Foreskin keratinocyte (primary cell): ENCODE measurements at places on chromosomes 4 and X. TPM values are rescaled to one million over a fixed set of nuclear protein-coding genes. Genes with fewer than 3 reads are reported as not detected.

DNA sequence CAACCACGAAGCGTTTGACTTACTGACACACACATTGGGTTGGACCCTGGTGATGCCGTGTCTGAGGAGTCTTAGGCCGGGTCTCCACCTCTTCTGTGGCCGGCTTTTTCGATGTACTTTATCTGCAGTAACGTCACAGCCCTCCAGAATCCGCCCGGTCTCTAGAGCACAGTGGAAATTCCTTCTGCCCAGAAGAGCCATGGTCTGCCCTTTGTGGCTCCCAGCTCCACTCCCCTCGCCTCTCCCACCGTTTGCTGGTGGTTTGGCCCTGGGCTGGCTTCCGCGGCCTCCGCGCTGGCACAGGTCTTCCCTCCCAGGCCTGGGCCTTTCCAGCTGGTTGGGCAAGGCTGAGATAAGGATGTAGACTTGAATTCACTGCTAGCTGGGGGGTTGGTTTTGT lies 4.3 kb downstream of the MAEA start:
- DNase-seq, result no peak

- no peak for DNase-seq
Measured at GRCh38 chr4:91089178-91089577, 962.0 kb downstream of the CCSER1 start.

DNA sequence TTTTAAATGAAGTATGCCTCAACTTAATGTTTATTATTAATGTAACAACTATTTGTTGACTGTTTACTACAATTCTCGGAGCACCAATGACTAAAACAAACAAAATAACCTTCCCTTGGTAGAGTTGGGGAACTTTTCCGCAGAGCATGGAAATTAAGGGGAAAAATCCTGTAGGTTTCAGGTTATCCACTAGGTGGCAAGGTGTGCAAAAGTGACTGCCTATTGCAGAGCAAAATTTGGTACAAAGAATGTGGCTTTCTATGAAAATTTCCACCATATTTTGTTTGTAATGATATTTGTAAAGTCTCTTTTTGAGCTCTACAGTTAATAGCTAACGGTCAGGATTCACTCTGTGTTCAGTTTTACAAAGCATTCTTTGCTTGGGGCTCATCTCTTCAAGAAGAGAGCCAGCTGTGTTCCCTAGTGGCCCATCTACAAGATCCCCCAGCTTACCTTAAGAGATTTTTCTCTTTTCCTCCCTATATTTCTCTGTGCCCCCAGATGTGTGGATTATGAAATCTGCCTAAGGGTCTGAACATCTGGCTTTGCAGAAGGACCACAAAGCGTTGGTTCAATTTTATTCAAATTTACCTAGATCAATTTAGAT lies 61.1 kb downstream of the FBXO8 start:
- DNase-seq, result no peak

The KLF3 gene
- polyA plus RNA-seq, result 8.0 and 9.4 TPM in 2 replicates
